ENCODE measurements at places on chromosomes 12 and 14.

DNA sequence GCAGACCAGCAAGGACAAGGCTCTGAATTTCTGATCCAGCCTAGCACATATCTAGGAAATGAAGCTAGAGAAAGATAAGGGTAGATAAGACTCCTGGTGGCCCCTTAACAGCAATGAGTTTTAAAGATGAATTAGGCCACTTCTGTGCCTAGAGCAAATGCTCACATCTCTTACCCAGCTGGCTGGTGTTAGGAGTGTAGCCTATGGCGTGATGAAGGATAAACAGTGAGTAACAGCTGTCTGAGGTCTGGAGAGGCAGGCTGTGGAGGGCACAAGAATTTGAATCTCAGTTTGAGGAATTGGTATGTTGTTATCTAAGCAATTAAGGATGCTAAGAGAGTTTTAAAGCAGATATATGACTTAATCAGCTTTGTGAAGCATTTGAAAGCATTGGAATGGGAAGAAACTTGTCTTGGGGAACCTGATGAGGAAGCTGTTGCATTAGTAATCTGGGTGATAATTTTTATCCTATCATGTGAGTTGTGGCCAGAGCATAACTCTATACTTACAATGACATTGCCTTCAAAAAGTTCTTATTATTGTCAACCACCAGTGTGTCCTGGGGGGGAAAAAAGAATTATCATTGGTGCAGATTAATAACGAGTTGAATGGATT is 161.8 kb downstream of the SRGAP1 start:
- DNase-seq, result no peak

- no peak for DNase-seq
Measured at GRCh38 chr12:124592050-124592449, 24.6 kb upstream of the NCOR2 start.

DNA sequence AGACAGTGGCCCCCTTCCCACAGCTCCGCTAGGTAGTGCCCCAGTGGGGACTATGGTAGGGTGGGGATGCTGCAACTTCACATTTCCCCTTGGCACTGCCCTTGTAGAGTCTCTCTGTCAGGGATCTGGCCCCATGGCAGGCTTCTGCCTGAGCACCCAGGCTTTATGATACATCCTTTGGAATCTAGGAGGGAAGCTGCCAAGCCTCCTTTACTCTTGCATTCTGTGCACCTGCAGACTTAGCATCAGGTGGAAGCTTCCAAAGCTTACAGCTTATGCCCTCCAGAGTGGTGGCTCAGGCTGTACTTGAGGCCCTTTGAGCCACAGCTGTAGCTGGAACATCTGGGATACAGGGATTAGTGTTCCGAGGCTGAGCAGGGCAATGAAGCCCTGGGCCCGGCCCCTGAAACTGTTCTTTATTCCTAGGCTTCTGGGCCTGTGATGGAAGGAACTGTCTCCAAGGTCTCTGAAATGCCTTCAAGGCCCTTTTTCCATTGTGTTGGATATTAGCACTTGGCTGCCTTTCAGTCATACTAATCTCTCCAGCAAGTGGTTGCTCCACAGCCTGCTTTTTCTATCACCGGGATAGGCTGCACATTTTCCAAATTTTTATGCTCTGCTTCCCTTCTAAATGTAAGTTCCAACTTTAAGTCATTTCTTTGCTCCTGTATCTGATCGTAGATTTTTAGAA is 22.2 kb upstream of the OR6J1 start:
- no peak for DNase-seq

DNA sequence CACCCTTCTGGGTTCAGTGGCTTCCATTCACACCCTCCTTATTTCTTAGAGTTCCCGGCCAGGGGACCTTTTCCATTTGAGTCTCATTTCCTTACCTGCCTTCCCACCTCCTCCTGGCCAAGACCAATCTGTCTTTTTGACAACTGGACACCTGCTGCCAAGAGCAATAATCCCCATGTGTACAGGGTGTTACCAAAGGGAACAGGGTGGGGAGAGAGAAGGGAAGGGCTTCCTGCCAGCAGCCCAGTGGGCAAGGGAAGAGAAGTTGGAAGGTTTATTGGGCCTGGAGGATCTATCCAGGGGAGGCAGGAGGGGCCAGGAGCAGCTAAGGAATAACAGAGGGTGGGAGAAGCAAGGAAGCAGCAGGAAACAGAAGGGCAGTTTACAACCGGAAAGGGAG is 346.2 kb downstream of the C12orf75 start:
- no peak for DNase-seq

DNA sequence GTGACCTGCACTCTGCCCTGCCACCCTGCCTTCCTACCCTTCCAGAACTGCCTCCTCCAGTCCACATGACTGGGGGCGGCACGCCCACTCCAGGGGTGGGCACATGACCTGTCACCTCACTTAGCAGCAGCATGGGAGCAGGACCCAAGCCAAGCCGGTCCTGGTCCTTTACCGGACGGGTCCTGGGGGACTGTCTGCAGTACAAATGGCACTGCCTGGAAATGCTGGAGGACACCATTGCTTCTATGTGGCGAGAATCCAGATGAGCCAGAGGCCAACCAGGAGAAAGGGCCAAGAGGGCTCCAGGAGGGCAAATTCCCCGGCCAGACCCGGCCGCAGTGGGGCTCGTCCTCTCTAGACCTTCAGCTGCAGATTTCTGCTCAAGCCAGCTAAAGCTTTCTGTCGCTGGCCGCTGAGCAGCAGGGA is 33.1 kb downstream of the ITPK1 start:
- no peak for DNase-seq

- no peak for DNase-seq
Measured at GRCh38 chr14:22602862-22603261, 4.8 kb downstream of the ABHD4 start.

- no peak for DNase-seq
Measured at GRCh38 chr14:22668417-22668816, 24.3 kb upstream of the OR6J1 start.

- no peak for DNase-seq
Measured at GRCh38 chr14:102050625-102051024, 36.2 kb downstream of the HSP90AA1 start.

DNA sequence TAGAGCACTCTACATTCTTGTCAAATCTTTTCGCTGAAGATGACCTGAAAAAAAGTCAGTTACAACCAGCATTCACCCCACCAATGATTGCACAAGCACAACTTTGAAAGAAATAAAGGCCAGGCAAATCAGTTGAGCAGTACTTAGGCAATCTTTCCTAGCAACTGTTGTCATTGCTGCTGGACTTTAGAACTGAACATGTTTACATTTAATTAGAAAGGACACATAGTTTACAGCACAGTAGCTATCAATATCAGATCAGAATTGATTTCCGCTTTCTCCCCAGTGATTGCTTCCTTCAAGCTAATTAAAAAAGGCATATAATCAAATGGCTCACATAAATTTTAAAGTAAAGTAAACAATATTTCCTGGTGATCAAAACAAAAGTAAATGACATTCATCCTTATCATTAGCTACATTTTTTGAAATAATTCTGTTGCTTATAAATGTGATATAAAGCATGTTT is 128.4 kb downstream of the FOXA1 start:
- no peak for DNase-seq

- DNase-seq, result no peak
Measured at GRCh38 chr12:44457465-44457864, 418.6 kb downstream of the NELL2 start.

DNA sequence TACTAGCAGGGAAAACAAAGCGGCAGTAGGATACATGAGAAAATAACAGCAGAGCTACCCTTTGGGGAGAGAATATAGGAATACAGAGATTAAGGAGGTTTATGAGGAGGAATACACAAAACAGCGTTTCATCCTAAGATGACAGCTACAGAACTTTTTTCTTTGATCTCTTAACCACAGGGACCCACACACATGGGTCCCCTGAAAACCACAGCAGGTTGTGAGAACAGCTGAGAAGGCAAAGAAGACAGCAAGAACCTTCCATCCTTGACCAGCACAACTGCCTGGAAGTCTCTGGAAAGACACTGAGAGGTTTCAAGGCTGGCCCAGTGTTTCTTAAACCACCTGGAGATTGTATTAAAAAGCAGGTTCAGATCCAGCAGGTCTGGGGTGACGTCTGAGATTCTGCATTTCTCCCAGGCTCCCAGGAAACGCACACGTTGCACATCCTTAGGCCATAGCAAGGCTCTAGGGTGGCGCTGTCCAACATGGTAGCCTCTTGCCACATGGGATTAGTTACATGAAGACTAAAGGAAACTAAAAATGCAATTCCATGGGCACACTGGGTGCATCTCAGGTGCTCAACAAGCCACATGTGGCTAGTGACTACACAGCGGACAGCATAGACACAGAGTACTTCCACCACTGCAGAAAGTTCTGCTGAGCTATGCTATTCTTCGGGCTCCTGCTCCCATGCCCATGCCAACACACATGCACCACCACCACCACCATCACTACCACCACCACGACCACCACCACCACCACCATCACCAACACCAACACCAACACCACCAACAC is 92.3 kb downstream of the FOXN3 start:
- DNase-seq, result no peak

DNA sequence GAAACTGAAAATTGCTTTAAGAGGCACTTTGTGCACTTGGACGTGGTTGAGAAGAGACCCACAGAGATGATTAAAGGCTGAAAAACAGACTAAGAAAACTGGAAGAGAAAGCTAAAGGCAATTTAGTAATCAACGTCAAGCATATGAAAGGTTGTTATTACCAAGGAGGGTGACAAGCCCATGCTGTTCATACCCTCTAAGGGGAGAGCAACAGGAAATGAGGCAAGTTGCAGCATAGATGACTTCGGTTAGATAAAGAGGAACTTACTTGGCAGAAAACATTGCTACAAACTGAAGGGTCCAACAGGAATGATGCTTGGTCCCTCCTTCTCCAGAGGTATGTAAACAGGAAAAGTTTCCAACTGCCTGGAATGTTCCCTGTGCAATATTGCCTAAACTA is 107.8 kb downstream of the DUSP6 start:
- DNase-seq, result no peak

GRCh38 chr14:99331811-99332210 is 59.8 kb upstream of the BCL11B start:
- no peak for DNase-seq

DNA sequence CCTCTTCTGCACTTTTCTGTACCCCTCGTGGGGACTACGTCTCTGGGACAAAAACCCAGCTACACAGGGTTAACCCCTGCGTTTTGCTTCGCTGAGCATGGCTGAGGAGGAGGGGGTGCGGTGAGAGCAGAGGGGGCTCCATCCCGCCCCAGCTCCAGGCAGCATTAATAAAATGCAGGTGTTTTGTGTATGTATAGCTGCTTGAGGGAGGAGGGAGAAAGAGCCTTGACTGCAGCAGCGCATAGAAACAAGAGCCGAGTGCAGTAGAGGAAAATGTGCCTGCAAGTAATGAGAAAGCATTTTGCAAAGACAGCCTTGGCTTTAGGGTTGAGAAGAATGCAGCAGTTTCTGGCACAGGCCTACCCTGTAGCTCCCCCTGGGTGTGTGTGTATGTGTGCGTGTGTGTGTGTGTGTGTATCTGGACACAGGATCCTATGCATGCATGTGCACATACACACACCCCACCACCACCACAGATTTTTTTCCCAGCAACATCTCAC is 103.9 kb downstream of the ZFP36L1 start:
- no peak for DNase-seq

- no peak for DNase-seq
Measured at GRCh38 chr14:104864267-104865080, 594 bp upstream of the CEP170B start.

- DNase-seq, result no peak
Measured at GRCh38 chr12:120094485-120094884, 22.1 kb downstream of the RAB35 start.

- no peak for DNase-seq
Measured at GRCh38 chr12:128790221-128790620, 33.5 kb downstream of the SLC15A4 start.
